ENCODE measurements at places on chromosomes 7 and 10. TPM values are rescaled to one million over a fixed set of nuclear protein-coding genes. Genes with fewer than 3 reads are reported as not detected.

The OR2A42 gene
- not detected for total RNA-seq

The FRMD4A gene
- 0.09 TPM for total RNA-seq

GRCh38 chr7:18405726-18406125, 89.8 kb upstream of the HDAC9 start:
- DNase-seq = no peak

The NOC3L gene
- total RNA-seq = 36.6 TPM

The ADO gene
- total RNA-seq = 15.9 TPM

GRCh38 chr7:134548877-134549276, at the start of gene AKR1B15:
Gene AKR1B15, plus strand, starts transcription at chr7:134549110. Its CDS starts 15,510 bp downstream, at chr7:134564620.
- no peak for DNase-seq

All from HepG2 (cell line).